ENCODE measurements at places on chromosomes 6 and 20.

GRCh38 chr20:3757268-3757667 is 10.3 kb downstream of the ADISSP start:
- DNase-seq, result no peak

DNA sequence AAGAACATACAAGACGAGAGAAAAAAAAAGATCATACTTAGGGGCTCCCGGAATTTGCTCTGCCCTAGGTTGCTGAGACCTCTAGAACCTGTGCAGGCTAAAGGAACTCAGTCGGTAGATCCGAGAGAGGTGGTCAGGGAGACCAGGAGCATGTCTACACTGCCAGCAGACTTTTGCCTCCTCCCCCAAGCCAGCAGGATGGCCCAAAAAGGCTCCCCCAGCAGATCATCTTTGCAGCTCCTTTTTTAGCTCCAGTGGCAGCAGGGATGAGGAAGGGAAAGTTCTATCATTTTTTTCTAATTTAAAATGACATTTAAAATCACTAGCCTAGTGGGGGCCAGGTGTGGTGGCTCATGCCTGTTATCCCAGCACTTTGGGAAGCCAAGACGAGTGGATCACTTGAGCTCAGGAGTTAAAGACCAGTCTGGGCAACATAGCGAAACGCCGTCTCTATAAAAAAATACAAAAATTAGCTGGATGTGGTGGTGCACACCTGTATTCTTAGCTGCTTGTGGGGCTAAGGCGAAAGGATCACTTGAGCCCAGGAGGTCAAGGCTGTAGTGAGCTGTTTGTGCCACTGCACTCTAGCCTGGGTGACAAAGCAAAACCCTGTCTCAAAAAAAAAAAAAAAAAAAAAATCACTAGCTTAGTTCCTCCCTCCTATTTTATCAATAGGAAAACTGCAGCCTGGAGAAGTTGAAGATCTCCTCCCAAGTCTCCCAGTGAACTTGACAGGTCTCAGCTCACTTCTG is 69.3 kb upstream of the MYL9 start:
- DNase-seq, result peak; percentile 46

- DNase-seq, result peak; percentile 99
These were observed at the start of gene PHF20 for GRCh38 chr20:35771689-35772562. Gene PHF20, plus strand, starts transcription at chr20:35772015. Its CDS starts 29,508 bp downstream, at chr20:35801523.

DNA sequence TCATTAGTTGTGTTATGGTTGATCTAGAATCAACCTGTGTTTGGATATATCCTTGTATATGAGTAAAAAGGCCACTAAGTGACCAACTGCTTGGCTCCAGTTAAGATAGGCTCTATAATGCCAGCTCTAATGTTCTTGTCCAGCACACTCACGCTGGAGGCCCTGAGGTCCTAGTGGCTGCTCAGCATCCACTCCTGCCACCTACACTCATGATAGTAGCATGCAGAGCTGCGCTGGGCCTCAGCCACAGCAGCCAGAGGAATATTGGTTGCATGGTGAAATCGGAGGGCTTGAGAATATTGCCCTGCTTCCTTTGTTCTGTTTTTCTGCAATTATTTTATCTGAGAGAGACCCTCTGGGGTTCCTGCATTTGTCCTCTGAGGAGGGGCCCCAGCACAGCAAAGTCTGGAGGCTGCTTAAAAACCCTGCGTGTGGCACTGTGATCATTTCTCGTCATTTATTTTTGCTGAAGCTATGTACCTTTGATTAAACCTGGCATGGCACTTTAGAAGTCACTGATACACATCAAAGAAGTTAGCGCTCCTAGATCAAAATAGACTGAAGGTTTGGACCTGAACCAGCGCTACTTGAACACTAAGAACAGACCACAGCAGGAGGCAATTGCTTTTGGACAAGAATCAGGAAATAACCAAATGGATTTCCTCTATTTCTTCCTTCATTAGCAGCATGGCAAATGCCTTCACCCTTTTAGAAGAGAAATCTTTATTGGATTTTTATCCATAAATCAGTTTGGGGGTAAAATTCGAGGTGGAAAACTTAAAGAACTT is 398.4 kb upstream of the ID4 start:
- DNase-seq, result no peak

- no peak for DNase-seq
These were observed 26.8 kb upstream of the NRSN1 start for GRCh38 chr6:24099181-24099580.

DNA sequence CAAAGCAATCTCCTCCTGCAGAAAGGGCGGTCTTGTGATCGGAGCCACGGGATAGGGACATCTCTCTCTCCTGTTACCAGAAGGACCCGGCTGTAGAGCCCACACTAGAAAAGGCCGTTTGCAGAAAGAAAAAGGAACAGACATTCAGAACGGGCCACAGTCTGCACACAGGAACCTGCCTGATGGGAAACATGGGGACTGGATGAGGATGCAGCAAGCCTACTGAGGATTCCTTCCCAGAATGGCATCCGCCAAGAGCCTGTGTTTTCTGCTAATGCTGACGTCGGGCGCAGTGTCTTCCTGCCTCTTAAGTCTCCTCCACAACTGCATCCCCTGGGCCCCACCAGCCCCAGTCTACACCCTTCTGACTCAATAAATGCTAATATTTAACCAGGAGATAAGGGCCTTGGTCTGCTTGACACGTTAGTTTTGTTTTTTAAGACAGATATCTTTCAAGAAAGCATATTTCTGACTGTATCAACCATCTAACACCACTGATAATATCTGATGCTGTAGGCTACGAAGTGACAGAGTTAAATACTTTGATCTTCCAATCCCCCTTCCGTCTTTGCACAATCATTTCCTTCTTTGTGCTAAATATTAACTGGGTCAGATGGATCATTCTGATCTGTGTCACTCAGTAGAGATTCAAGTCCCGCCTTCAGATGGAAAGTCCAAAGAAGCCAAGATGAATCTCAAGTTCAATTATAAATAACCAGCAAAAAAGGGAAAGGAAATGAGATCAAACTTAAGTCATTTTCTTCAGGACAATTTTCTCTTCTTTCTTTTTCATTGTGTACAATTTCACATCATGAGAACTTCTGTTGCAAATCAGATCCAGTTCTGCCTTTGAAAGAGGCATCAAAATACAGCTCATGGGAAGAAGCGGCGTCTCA is 20.7 kb downstream of the FAM50B start:
- peak; percentile 22 for DNase-seq

All from hematopoietic multipotent progenitor cell treated with erythropoietin and hydrocortisone succinate and interleukin-3 and kit ligand, for 4 days (in vitro differentiated cells).